A549 treated with AZD2906 at 1 μM for 4 hours (cell line): ENCODE measurements at places on chromosomes 16 and 17. TPM values are rescaled to one million over a fixed set of nuclear protein-coding genes. Genes with fewer than 3 reads are reported as not detected.

Gene CDH3
- 0.23 to 0.37 TPM (median 0.30 TPM) in 5 replicates for total RNA-seq

Gene MARVELD3
- total RNA-seq, result 0.27 to 0.45 TPM (median 0.32 TPM) in 5 replicates

Gene TEKT5
- total RNA-seq, result 0.18 TPM in 1 of 5 replicates, not detected in the others

Gene PIK3R6
- total RNA-seq, result not detected in 5 replicates
